Activated naive CD8-positive, alpha-beta T cell treated with anti-CD3 and anti-CD28 coated beads, Interleukin-2, amount 50 U/mL, for 16 hours (primary cell): ENCODE measurements at places on chromosomes 11 and 22.

GRCh38 chr22:47015589-47016178, 253.2 kb downstream of the TBC1D22A start:
- DNase-seq = no peak

DNA sequence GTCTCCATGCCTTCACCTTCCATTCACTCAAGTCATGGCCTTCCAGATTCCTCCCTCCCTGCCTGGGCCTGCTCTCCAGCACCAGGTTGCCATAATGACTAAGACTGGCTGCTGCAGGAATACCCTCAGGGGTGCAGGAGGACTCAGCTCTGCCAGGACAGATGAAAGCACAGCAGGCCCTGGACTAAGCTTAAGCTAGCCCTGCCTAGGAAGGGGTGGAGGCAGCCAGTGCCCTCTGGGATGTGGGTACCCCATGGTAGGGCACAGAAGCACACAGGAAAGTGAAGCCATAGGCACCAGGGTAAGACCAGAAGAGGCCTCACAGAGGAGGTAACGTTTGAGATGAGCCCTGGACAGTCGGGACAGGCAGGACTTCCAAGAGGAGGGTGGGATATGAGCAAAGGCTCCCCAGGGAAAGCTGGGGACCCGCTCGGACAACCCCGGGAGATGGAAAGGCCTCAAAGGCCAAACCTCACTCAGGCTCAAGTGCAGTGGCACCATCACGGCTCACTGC, 3.0 kb upstream of the RIN1 start:
- DNase-seq = no peak

DNA sequence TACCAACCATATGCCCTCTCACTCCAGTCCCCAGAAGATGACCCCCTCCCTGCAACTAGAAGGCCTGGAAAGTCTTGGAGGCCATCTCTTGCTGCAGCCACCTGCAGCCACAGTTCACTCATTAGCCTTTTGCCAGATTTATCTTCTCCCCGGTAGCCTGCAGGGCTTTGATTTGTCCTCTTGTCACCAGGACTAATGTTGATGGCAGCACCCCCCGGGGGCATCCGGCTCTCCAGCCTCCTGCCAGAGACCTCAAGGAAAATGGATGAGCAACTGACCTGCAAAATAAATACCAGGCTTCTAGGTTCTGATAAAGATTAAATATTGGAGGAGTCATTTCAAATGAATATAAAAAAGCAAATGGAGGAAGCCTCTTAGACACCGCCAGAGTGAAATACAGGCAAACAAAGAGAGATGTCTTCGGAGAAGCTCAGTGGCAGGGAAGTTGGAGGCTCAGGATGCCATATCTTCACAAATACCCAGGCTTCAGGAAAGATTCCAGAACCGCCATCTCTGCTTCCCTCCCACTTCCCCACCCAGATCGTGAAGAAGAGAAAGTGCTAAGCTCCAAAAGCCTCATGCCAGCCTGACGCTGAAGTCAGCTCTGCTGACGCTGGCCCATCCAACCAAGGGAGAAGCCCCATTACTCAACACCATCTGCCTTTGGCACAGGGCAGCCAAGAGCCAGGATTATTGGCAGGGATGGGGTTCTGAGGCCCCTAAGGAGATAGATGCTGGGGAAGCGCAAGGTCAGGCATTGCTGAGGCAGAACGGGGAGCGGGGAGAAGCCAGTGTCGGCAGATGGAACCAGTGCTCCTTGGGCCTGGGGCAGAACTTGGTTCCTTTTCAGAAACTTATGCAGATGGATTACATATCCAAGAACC, 362.7 kb downstream of the CADM1 start:
- no peak for DNase-seq

DNA sequence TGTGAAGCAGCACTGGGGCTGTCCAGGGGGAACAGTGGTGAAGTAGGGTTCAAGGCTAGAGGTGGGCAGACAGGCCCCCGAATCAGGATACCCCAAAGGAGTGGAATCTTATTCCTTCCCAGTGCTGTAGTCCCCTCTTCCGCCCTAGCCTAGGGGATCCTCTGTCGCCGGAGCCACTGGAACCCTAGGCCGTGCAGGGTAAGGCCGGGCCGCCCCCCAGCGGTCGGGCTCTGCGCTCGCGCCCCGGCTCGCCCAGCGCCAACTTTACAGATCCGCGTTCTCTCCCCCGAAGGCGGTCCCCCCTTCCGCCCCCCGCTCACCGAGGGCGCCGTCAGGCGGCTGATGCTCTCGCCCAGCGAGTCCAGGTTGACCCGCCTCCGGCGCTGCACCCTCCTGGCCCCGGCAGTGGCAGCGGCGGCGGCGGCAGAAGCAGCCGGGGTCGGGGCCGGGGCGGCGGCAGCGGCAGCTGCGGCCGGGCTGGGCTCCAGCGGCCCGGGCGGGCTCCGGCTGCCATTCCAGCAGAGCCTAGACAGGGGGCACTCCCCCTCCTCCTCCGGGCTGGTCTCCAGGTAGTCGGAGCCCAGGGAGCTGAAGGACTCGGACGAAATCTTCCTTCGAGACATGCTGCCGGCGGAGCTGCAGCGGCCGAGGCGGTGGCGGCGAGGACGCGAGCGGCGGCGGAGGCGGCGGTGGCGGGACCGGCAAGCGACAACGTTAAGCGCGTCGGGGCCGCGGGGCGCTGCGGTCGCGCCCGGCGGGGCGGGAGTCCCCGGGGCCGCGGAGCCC, 650 bp downstream of the GUCY1A2 start:
- DNase-seq = no peak

GRCh38 chr11:117176186-117176585, 2.4 kb upstream of the SIDT2 start:
- DNase-seq = no peak

GRCh38 chr11:102824556-102824955, 18.9 kb downstream of the MMP3 start:
- DNase-seq = no peak

DNA sequence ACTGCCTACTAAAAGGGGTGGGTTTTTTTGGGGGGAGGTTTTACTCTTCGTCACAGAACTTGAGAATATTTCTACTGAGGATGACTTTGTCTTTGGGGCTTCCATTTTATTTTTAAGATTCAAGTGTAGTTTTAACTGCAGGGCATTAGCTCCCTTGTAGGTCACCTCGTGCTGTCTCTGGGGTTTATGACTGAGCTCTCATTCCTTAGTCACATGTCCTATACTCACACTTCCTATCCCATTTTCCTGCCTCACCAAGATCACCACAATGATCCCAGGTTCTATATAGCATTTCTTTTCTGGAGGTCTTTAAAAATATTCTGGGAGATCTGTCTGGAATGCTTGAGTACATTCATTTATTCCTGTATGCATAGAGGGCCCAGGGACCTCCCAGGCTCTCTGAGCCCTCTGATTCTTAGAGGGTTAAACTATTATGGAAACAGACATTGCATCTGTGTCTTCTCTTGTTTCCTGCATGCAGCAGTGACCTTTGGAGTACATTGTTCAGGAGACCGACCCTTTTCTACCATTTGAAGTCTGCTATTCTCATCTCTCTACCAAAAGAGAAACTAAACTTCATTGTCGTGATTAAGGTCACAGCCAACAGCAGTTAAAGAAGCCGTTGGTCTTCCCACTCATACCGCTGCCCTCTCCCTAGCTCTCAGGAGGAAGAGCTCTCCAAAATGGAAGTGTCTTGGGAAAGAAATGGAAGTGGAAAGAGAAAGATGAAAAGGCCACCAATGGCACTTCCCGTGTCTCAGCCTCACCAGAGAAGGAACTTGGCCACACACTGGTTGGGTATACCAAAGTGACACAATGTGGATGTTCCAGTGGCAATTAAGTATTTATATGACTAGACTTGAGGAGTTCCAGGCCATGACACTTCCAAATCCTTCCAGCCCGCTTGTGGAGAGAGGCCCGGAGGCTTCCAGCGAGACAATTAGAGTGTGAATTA, 77.5 kb downstream of the ZBTB16 start:
- DNase-seq = no peak

DNA sequence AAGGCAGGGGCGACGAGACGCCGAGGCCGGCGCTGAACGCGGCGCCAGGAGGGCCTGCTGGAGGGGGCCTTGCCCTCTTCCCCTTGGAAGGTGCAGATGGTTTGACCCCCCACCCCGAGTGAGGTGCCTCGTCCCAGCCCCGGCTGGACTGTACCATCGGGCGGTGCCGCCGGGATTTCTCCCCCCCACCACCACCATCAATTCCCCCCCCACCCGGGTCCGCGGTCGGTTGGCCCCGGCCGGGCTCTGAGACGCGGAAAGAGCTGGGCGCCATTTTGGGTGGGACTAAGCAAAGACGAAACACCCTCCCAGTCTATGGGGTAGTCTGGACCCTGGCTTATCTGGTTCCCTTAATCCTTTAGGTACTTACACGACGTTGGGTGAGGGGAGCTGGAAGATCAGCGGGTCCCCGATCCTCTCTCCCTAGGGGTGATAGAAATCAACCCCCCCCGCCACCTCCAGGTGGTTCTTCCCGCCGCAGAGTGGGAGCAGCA, at the start of gene PRDM10:
TSS of gene PRDM10 (minus strand) at position 484 of the 494 bp plus-strand sequence. CDS start 41,871 bp downstream, outside the sequence.
- DNase-seq = peak; percentile 86

- no peak for DNase-seq
These were observed 437.3 kb upstream of the CADM1 start for GRCh38 chr11:115941481-115941993.

DNA sequence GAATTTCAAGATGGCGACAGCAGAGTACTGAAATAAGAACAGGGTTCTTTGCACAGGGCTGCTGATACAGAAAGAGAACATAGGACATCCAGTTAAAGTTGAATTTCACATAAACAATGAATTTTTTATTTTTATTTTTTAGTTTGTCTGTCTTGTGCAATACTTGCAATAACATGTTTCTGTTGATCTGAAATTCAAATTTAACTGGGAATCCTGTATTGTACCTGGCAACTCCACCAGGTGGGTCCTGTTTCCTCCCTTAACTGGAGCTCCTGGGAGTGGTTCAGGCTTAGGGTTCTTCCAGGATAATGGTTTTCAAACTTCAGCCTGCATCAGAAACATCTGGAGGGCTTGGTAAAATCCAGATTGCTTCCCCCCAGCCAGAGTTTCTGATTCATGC, 14.9 kb upstream of the SERPINH1 start:
- no peak for DNase-seq

GRCh38 chr22:16783930-16784354, 41.3 kb downstream of the XKR3 start:
- no peak for DNase-seq

DNA sequence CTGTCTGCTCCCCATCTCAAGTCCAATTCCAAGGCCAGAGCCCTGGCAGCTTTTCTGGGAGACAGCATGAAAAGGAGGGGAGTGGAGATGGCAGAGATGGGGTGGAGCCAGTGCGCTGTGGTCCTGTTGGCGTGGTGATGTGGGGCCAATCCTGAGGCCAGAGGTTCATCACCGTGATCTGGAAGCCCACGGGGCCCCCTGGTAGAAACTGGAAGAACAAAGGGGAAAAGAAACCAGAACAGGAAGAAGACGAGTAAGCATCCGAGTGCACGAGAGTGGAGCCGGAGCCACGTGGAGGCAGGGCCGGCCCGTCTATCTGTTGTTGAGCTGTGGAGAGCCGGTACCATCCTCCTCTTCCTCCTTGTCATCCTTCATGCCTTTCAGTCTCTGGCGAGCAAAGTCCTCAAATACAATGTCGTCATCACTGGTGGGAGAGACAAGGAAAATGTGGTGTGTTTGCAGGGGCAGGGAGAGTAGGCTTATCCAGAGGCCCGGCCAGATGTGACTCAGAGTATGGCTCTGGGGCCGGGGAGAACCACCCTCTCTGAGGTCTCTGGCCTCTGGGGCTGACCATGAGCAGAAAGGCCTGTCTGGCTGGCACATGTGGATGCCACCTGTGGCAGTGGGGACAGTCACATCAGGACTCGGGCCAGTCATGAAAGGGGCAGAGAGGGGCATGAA, 25.4 kb downstream of the TPBGL start:
- no peak for DNase-seq

GRCh38 chr22:38219632-38220031, 17.8 kb downstream of the MAFF start:
- DNase-seq = no peak

DNA sequence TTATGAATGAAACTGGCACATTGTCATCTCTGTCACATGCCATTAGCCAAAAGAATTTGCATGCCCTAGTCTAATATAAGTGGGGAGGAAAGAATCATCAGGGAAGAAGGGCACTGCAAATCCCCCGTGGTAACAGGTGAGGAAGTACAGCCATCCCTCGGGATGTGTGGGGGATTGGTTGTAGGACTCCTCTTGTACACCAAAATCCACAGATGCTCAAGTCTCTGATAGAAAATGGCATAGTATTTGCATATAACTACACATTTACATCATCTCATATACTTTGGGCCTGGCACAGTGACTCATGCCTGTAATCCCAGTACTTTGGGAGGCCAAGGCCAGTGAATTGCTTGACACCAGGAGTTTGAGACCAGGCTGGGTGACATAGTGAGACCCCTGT, 109.7 kb downstream of the HIPK3 start:
- no peak for DNase-seq

- no peak for DNase-seq
These were observed 141.8 kb downstream of the TEAD1 start for GRCh38 chr11:12815931-12816494.

DNA sequence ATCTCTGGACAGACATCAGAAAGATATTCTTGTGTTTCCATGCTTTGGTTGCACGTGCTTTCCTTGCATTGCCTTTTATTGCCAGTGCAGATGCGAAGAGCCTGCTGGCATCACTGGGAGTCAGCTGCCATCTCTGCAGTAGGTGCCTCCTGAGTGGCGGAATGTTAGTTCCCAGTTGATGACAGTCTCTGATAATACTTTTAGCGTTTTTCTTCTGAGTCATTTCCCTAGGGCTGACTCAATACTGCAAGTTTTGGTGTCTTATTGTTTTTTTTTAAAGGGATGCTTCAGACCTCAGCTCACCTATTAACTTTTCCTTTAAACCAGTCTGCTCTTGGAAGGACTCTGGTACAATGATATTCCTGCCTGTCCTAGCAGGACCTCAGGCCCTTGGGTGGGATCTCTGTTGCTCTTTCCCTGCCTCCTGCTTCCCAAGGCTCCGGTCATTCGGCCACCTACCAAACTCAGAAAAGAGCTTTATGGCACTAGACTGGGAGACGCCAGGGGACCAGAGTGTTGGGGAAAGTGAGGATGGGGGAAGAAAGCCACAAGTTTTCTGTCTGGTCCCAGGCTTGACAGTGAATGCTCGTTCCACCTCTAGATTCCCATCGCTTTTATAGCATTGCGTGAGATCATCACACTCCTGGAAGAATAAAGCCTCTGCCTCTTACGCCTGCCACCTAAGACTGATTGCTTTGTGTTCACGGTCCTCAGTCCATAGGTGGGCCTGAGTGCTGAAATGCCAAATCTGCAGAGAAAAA, 308.7 kb downstream of the DDX10 start:
- no peak for DNase-seq

GRCh38 chr22:30889268-30889995, 79.1 kb downstream of the MORC2 start:
- DNase-seq = no peak

- DNase-seq = no peak
These were observed 6.6 kb downstream of the CERK start for GRCh38 chr22:46731246-46732040.

DNA sequence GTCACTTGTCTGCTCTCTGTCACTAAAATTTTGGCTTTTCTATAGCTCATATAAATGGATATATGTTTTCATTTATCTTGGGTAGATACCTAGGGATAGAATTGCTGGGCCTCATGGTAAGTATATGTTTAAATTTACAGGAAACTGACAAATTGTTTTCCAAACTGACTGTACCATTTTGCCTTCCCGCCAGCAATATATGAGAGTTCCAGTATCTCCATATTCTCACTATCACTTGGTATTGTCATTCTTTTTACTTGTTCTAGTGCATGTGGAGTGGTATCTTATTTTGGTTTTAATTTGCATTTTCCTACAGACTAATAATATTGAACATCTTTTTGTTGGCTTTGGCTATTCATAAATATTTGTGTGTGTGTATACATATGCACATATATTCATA, 101.7 kb downstream of the TMEM135 start:
- DNase-seq = no peak

GRCh38 chr11:11641581-11641980, 19.8 kb upstream of the GALNT18 start:
- no peak for DNase-seq

GRCh38 chr11:18769802-18770456, 21.7 kb downstream of the PTPN5 start:
- DNase-seq = no peak
